ENCODE measurements at places on chromosomes 2 and 18.

- no peak for DNase-seq
Measured at GRCh38 chr18:72826736-72827135, 41.1 kb downstream of the NETO1 start.

DNA sequence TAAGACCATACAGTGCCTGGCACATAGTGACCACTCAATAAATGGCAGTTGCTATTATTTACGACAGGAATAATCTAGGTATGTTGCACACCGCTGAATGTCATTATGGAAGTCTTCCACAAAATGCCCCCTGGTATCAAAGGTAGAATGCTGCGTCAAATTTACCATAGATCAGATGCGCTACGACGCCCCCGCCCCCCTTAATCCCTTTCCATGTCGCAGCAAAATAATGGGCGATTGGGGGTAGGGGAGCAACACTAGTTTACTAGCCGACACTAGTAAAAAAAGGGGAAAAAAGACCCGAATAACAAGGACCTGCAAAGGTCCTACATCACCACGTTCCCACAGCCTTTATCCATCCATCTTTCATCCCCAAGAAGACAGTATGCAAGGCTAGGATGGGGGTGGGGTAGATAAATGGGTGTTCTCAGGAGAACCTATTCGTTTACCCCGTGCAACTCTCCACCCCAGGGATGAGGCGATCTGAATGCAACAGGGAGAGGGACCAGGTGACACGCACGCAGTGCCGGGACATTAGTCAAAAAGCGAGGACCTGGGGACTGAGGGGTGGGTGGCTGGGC, 455 bp downstream of the PREPL start:
- no peak for DNase-seq

- DNase-seq = no peak
Measured at GRCh38 chr2:144605231-144605840, 85.4 kb upstream of the ZEB2 start.

DNA sequence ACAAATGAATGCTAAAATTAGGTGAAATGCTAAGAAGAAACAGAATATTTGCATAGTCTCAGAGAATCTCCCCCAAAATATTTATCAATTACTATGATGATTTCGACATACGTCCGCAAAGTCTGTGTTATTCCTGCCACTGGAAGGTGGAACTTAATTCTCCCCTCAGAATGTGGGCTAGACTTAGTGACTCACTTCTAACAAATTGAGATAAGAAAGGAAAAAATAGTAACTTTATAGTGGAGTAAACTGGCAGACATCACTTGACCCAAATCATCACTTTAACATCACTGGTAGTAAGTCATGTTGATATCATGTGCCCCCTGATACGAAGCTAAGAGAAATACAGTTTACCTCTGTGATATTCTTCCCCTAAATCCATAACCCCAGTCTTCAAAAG, 23.5 kb downstream of the HADHB start:
- no peak for DNase-seq

DNA sequence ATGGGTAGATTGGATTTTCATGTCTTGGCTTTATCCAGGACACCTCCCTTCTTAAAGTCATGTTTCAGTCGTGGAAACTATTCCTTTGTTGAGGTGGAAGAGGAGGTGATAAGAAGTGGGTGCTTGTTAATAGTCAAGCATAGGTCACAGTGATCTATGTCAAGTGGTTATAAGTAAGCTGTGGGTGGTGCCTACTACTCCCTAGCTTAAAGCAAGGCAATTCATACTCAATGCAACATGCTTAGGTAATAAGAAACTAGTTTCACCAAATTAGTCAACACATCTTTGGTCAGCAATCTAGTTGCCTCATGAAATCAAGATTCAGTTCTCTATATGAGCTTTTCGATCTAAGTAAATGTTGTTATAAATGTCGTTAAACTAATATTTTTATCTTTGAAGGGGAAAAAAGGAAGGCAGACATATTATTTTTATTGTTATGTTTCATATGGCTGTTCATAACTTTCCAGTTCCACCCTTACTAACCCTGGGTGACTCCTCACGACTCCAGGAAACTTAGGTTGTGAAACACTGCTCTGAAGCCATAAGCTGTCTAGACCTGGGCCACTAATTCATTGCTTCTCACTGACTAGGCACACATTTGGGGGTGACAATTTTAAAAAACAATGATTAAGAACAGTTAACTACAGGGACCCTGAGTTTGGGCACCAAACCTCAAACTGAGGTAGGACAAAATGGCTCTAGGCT, 5.8 kb upstream of the ABCB11 start:
- DNase-seq = no peak

All from T-helper 17 cell (primary cell).